A375 (cell line): ENCODE measurements at places on chromosomes 3 and 15. TPM values are rescaled to one million over a fixed set of nuclear protein-coding genes. Genes with fewer than 3 reads are reported as not detected.

XYLB gene
- 14.2 and 18.5 TPM in 2 replicates for total RNA-seq

CGGBP1 gene
- 35.2 and 37.0 TPM in 2 replicates for total RNA-seq

TM6SF1 gene
- total RNA-seq: not detected in 2 replicates

ISLR gene
- 0.08 TPM in 1 of 2 replicates, not detected in the other for total RNA-seq

UBP1 gene
- 33.5 and 37.1 TPM in 2 replicates for total RNA-seq

NDN gene
- 23.5 and 24.9 TPM in 2 replicates for total RNA-seq

CYP1A2 gene
- total RNA-seq: not detected in 2 replicates

A4GNT gene
- total RNA-seq: not detected in 2 replicates

MORC1 gene
- total RNA-seq: not detected in 2 replicates

FAM107A gene
- total RNA-seq: 0.03 TPM in 1 of 2 replicates, not detected in the other

ACTRT3 gene
- total RNA-seq: 0.72 and 2.0 TPM in 2 replicates

ZBTB47 gene
- total RNA-seq: 15.3 and 15.7 TPM in 2 replicates

RYR3 gene
- total RNA-seq: not detected in 2 replicates

ERC2 gene
- 0.53 and 0.61 TPM in 2 replicates for total RNA-seq

UROC1 gene
- total RNA-seq: not detected in 2 replicates

KCNMB3 gene
- 1.1 TPM in 2 replicates for total RNA-seq

CCR1 gene
- 0.03 TPM in 1 of 2 replicates, not detected in the other for total RNA-seq

REC114 gene
- not detected in 2 replicates for total RNA-seq

CAMK2N2 gene
- total RNA-seq: 0.23 and 0.40 TPM in 2 replicates

CPNE9 gene
- total RNA-seq: 0.05 and 0.11 TPM in 2 replicates

HCLS1 gene
- 0.45 TPM in 1 of 2 replicates, not detected in the other for total RNA-seq

ROBO1 gene
- 68.6 and 75.4 TPM in 2 replicates for total RNA-seq

MEGF11 gene
- 1.1 and 1.4 TPM in 2 replicates for total RNA-seq

NANOGP8 gene
- total RNA-seq: 0.64 TPM in 1 of 2 replicates, not detected in the other

ITIH3 gene
- total RNA-seq: 0.05 TPM in 1 of 2 replicates, not detected in the other

PARP15 gene
- total RNA-seq: not detected in 2 replicates

SMC4 gene
- total RNA-seq: 162 and 171 TPM in 2 replicates

P4HTM gene
- total RNA-seq: not detected in 2 replicates

TMEM212 gene
- total RNA-seq: 0.13 TPM in 1 of 2 replicates, not detected in the other
